ENCODE measurements at places on chromosomes 3 and 15. TPM values are rescaled to one million over a fixed set of nuclear protein-coding genes. Genes with fewer than 3 reads are reported as not detected.

Gene SLC24A5
- polyA plus RNA-seq: not detected

Gene CHRNA7
- 0.31 TPM for polyA plus RNA-seq

Gene TNFSF10
- 45.1 TPM for polyA plus RNA-seq

Gene CD86
- polyA plus RNA-seq: 0.85 TPM

Gene SAXO2
- 0.47 TPM for polyA plus RNA-seq

Gene UROC1
- polyA plus RNA-seq: not detected

Gene ITIH4
- 2.5 TPM for polyA plus RNA-seq

Gene LRTM1
- not detected for polyA plus RNA-seq

Data from esophagus (tissue), 2 donors.